GM23338 (cell line): ENCODE measurements at places on chromosomes 2 and 18. TPM values are rescaled to one million over a fixed set of nuclear protein-coding genes. Genes with fewer than 3 reads are reported as not detected.

The DQX1 gene
- total RNA-seq = 0.52 and 0.74 TPM in 2 replicates

The POTEF gene
- 1.8 and 3.0 TPM in 2 replicates for total RNA-seq

The KIF1A gene
- 183 and 214 TPM in 2 replicates for total RNA-seq

The ACTG2 gene
- 8.5 and 8.8 TPM in 2 replicates for total RNA-seq

The CRYGD gene
- 3.0 and 3.4 TPM in 2 replicates for total RNA-seq

The UPP2 gene
- total RNA-seq = not detected in 2 replicates

The CREG2 gene
- total RNA-seq = 0.12 and 2.6 TPM in 2 replicates

The STPG4 gene
- total RNA-seq = 0.28 TPM in 1 of 2 replicates, not detected in the other

DNA sequence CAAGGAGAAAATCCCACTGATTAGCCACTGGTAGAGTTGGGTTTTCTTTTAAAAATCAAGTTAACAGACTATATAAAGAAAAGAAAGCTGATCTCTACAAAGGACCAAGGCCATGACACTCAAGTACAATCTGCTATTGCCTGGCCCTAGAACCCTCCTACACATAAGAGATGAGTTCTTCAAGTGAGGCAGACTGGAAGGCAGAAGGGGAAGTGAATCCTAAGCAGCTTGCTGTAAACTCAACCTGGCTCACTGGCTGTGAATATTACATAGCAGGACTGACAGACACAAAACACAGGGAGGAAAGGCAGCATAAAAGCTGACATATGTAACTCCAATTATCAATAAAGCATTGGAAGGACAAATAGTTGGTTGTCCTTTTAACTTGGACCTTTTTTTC, 65.4 kb downstream of the TRIP12 start:
- no peaks in the 10 kb centered on the region for H3K4me1 ChIP-seq
- no peaks in the 10 kb centered on the region for H3K36me3 ChIP-seq
- no peaks in the 10 kb centered on the region for H3K27me3 ChIP-seq
- H3K4me3 ChIP-seq = no peak overlapping the region
- H3K27ac ChIP-seq = no peak overlapping the region

DNA sequence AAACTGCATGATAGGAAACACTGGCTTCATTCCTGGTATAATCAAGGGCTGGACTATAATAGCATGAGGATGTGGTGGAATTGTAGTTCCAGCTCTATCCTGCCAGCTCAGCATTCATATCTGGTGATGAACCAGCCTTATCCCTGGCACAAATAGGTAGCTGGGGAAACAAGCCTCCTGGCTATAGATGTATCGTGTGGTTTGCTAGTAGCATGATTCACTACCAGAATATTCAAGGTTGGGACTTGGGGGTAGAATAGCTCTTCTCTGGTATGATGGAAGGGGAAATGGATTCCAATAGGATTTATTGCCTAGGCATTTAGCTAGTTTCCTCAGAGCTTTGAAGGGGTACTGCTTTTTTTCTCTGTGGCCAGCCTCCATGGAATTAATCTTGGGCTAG, 532.8 kb downstream of the FBXO15 start:
- no peak for DNase-seq
- H3K4me1 ChIP-seq = peaks cover 13% of the 10 kb centered on the region; the same call in 1 of the 2 replicates
- H3K27me3 ChIP-seq = no peaks in the 10 kb centered on the region
- H3K36me3 ChIP-seq = no peaks in the 10 kb centered on the region
- H3K4me3 ChIP-seq = no peak overlapping the region

DNA sequence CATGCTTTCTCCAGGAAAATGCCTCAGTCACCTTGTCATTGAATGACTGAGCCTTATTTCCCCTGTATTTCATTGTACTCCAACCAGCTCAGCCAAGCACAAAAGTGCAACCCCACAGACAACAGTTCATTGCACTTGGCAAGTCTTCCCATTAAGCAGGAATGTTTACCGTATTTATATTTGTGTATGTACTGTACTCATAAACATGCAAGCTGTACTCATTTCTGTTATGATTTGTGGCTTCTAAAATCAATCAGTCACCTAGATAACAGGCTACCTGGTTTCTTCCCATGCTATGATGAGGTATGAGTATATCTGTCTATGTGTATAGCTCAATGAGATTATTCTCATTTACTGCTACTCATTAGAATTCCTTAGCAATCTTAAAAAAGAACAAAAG, 505.5 kb upstream of the FAM98A start:
- no peaks in the 10 kb centered on the region for H3K4me1 ChIP-seq
- H3K4me3 ChIP-seq = no peak overlapping the region
- DNase-seq = no peak
- H3K36me3 ChIP-seq = no peaks in the 10 kb centered on the region
- H3K27ac ChIP-seq = no peak overlapping the region

DNA sequence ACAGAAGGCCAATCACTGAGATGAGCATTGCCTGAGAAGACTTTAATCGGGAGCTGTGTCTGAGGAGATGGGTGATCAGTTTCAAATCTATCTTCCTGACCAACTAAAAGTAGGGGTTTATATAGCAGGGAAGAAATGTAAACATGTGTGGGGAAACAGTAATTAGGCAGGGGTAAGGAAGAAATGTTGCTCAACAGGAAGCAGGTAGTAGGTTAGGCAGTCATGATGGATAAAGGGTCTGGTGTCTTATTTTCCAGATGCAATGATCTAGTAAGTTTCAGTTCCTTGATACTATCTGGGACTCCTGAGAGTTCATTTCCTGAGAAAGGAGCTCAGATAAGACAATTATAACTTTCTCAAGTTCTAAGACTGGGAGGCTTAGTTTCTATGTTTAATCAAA, 33.8 kb upstream of the DNAJC10 start:
- peaks cover 4% of the 10 kb centered on the region for H3K36me3 ChIP-seq
- no peak overlapping the region for H3K27ac ChIP-seq
- H3K4me3 ChIP-seq = no peak overlapping the region
- no peaks in the 10 kb centered on the region for H3K4me1 ChIP-seq
- no peak for DNase-seq
- H3K27me3 ChIP-seq = no peaks in the 10 kb centered on the region

DNA sequence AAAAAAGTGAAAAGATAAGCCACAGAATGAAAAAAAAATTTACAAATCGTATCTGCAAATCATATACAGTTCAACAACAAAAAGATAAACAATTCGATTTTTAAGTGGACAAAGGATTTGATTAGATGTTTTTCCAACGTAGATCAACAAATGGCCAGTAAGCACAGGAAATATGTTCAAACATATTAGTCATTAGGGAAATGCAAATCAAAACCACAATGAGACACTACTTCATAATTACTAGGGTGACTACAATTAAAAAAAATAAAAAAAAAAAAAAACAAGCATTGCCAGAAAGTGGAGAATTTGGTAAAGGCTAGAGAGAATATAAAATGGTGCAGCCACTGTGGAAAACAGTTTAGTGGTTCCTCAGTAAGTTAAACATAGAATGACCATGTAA, 38.3 kb upstream of the RNU4ATAC start:
- DNase-seq = no peak
- peaks cover 30% of the 10 kb centered on the region for H3K4me1 ChIP-seq
- H3K27me3 ChIP-seq = no peaks in the 10 kb centered on the region
- H3K27ac ChIP-seq = no peak overlapping the region
- no peak overlapping the region for H3K4me3 ChIP-seq

- H3K4me1 ChIP-seq = no peaks in the 10 kb centered on the region
- H3K27me3 ChIP-seq = no peaks in the 10 kb centered on the region
- H3K27ac ChIP-seq = no peak overlapping the region
These were observed 162.8 kb downstream of the OSR1 start for GRCh38 chr2:19195661-19196060.

GRCh38 chr2:233076749-233077148, 16.6 kb downstream of the INPP5D start:
- H3K4me3 ChIP-seq = no peak overlapping the region
- no peaks in the 10 kb centered on the region for H3K36me3 ChIP-seq
- peaks cover 7% of the 10 kb centered on the region; the same call in 1 of the 2 replicates for H3K4me1 ChIP-seq
- H3K27me3 ChIP-seq = no peaks in the 10 kb centered on the region
- no peak for DNase-seq

GRCh38 chr2:191543708-191544107, 134.2 kb upstream of the NABP1 start:
- no peak overlapping the region for H3K4me3 ChIP-seq
- DNase-seq = no peak
- no peaks in the 10 kb centered on the region for H3K36me3 ChIP-seq
- no peaks in the 10 kb centered on the region for H3K27me3 ChIP-seq
- no peak overlapping the region for H3K27ac ChIP-seq
- H3K4me1 ChIP-seq = peaks cover 2% of the 10 kb centered on the region; the same call in 1 of the 2 replicates

DNA sequence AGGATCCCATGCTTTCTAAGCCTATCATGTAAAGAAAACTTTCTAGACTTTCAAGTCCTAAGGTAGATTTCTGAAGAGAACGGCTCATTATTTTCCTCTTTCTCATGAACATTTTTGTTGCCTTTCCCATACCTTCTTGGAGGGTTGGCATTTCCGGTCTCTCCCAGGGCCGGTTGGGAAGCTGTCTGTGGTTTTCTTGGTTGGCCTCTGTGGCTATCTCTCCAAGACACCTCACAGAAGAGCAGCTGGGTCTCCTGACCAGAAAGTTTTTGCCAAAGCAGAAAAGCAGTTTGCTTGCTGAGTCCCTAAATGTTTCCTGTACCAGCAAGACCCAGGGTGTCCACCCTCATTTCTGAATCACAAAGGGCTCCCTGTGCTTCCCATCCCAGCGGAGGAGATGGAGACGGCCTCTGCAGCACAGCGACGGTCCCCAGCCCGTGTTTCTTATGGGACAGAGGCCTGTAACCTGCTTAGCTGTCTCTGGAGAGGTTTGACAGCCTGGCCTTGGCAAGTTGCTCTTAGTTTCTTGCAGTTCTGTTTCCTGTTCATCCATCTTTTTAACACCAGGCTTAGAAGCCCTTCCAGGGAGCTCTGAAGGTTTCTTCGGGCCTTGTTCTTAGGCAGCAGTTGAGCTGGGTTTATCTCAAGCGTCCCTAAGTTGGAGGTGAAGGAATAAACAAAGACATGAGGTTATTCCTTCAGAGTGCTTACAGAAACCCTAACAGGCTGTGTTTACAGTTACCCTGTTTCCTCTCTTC, 39.8 kb downstream of the GREB1 start:
- H3K27ac ChIP-seq = peak overlapping the region; percentile 15
- no peaks in the 10 kb centered on the region; the same call in 1 of the 2 replicates for H3K36me3 ChIP-seq
- H3K4me3 ChIP-seq = no peak overlapping the region
- DNase-seq = peak; percentile 42
- H3K4me1 ChIP-seq = peaks cover 16% of the 10 kb centered on the region
- H3K27me3 ChIP-seq = no peaks in the 10 kb centered on the region

DNA sequence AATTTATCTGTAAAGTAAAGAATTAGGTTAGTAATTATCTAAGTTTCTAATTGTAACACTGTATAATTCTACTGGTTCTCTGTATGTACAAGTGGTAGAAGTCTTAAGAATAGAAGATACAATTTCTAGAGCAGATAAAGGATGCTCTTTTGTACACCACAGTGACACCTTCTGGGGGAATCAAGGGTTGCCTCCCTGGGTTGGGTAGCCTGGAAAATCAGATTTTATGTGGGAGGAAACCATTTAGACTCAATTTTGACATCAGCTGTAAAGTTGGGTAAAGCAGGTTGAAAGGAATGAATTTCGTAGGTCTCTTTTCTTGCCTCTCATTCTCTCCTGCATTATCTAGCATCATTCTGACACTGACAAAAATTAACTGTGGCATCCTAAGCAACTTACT, 354.8 kb downstream of the DCC start:
- no peaks in the 10 kb centered on the region for H3K36me3 ChIP-seq
- no peaks in the 10 kb centered on the region for H3K4me1 ChIP-seq

DNA sequence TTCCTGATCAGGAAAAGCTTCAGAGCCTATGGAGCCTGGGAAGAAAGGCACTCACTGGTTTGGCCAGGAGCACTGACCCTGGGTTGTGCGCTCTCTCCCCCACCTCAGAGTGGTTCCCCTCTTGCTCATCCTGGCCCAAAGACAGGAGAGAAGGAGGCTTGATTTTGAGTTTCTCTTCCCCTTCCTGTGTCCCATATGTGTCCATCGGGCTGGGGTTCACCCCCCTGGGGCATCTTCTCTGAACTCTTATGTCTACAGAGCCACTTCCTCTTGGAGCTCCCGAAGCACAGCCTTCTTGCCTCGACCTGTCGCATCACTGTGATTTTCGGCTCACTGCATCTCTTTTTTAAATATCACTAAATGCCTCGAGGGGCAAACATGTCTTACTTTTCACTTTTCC, 692.3 kb downstream of the RNF144A start:
- H3K36me3 ChIP-seq = no peaks in the 10 kb centered on the region
- H3K4me1 ChIP-seq = no peaks in the 10 kb centered on the region
- no peak for DNase-seq
- H3K27ac ChIP-seq = no peak overlapping the region
- no peaks in the 10 kb centered on the region for H3K27me3 ChIP-seq
- no peak overlapping the region for H3K4me3 ChIP-seq

DNA sequence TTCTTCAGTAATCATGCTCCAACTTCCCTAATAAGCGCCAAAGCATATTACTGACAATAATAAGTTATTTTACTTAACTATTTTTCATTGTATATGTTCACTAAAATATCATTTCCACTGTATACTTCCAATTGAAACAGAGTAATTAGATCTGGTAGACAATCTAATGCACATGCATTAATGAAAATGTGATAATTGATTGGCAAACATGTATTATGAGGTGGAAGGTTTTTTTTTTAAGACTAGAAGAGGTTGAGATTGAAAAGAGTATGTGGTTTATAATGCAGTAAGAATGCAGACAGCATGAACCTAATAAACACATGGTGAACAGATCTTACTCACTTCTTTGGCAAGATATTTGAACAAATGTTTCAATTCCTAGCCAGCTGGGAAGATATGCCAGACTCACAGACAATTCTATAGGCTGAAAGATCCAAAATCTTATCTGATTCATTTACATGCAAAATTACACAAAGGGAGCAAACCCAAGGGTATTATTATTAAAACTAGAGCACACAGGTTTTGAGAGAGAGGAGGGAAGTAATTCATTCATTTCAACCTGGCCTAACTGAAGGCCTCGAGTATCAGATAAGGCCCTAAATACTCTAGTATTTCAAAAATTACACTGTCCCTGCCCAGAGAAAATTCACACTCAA, 2.8 kb downstream of the NCKAP1 start:
- DNase-seq = no peak
- no peaks in the 10 kb centered on the region for H3K36me3 ChIP-seq
- peak overlapping the region; percentile 57; the same call in 1 of the 2 replicates for H3K27ac ChIP-seq
- H3K4me3 ChIP-seq = peak overlapping the region; percentile 61
- H3K4me1 ChIP-seq = peaks cover 54% of the 10 kb centered on the region
- H3K27me3 ChIP-seq = peaks cover 9% of the 10 kb centered on the region

DNA sequence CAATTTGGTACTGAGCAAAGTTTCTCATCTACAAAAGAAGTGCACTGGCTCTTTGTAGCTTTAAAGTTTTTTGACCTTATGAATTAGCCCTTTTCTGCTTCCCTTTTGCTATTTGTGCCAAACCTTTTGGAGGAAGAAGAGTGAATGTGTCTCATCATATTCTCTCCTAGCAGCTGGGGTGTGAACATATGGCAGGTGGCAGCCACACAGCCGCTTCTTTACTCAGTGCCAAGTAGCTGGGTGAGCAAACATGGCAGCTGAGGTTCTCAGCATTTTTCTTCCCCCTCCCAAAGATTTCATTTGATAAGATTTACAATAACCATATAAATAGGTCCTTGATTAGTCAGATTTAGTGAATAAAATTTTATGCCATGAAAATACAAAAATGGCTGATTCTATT, 46.7 kb upstream of the STK17B start:
- H3K36me3 ChIP-seq = no peaks in the 10 kb centered on the region
- H3K27me3 ChIP-seq = no peaks in the 10 kb centered on the region
- H3K27ac ChIP-seq = no peak overlapping the region
- H3K4me3 ChIP-seq = no peak overlapping the region
- H3K4me1 ChIP-seq = 0 out of 2 replicates have a peak, but pooled peaks cover 8% of the 10 kb centered on the region

GRCh38 chr2:231786177-231786916, at the start of gene COPS7B:
Gene COPS7B, plus strand, starts transcription at chr2:231786445. Its CDS starts 2,126 bp downstream, at chr2:231788571.
- peak; percentile 96 for DNase-seq
- H3K4me3 ChIP-seq = peak within 1 kb of the TSS; percentile 98
- peak within 1 kb of the TSS; percentile 99 for H3K27ac ChIP-seq
- no peaks in the 10 kb centered on the region; the same call in 1 of the 2 replicates for H3K36me3 ChIP-seq
- peaks cover 23% of the 10 kb centered on the region for H3K4me1 ChIP-seq
- no peaks in the 10 kb centered on the region for H3K27me3 ChIP-seq

GRCh38 chr18:52624702-52625101, 284.7 kb downstream of the DCC start:
- DNase-seq = no peak
- no peaks in the 10 kb centered on the region for H3K27me3 ChIP-seq
- H3K27ac ChIP-seq = no peak overlapping the region
